ENCODE measurements at places on chromosomes 1 and 21. TPM values are rescaled to one million over a fixed set of nuclear protein-coding genes. Genes with fewer than 3 reads are reported as not detected.
A peak's percentile ranks its signal among the peaks of the same experiment; 100 is the strongest.

BARHL2 gene
- not detected for total RNA-seq

DNA sequence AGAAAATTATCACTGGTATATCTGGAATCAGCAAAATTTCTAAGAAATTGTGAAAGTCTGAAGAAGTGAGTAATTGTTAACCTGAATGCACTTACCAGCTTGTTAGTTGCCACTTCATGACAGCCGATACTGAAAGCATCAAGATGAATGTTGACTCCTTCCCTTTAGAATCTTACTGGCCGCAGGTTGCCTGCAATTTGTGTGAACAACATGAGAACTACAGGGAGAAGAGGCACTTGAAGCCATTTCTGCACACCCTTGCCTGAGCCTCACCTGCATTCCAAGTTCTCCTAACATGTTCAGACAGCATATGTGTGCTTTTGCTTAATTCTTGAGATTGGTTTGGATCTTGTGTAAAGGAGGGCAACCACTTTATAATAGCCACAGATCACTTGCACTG, 59.2 kb upstream of the SSX2IP start:
- no peak for DNase-seq
- no peak overlapping the region for H3K27ac ChIP-seq
- H3K4me1 ChIP-seq: peaks cover 18% of the 10 kb centered on the region
- H3K27me3 ChIP-seq: no peaks in the 10 kb centered on the region

- H3K4me3 ChIP-seq: no peak overlapping the region
- H3K4me1 ChIP-seq: peaks cover 8% of the 10 kb centered on the region
- H3K27ac ChIP-seq: no peak overlapping the region
- no peak for DNase-seq
- H3K27me3 ChIP-seq: peaks cover 85% of the 10 kb centered on the region
Measured at GRCh38 chr1:20538760-20539551, 13.4 kb upstream of the FAM43B start.

S100B gene
- 0.27 TPM for total RNA-seq

DNA sequence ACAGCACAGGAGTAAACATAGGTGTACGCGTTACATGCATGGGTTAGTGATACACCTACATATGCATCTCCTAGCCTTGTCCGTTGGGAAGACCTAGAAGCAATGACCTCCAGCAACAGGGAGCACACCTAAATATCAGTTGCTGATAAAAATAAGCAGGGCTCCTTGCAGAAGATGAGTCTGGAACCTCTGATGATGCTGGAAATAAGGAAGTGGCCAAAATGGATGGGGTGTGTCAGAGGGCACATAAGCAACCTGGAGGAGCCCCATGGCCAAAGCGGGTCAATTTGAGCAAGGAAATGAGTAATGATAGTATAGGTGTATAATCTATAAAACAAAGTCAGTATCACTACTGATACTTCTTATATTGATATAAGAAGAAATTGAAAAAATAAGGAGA, 13.7 kb downstream of the ADARB1 start:
- H3K36me3 ChIP-seq: peaks cover 1% of the 10 kb centered on the region
- no peak overlapping the region for H3K27ac ChIP-seq
- H3K4me1 ChIP-seq: peaks cover 6% of the 10 kb centered on the region
- H3K27me3 ChIP-seq: no peaks in the 10 kb centered on the region
- DNase-seq: peak; percentile 17
- no peak overlapping the region for H3K4me3 ChIP-seq

ARMH1 gene
- total RNA-seq: 19.1 TPM

Data from mesothelial cell of epicardium (in vitro differentiated cells).